ENCODE measurements at places on chromosomes 3 and 15.
A peak's percentile ranks its signal among the peaks of the same experiment; 100 is the strongest.

DNA sequence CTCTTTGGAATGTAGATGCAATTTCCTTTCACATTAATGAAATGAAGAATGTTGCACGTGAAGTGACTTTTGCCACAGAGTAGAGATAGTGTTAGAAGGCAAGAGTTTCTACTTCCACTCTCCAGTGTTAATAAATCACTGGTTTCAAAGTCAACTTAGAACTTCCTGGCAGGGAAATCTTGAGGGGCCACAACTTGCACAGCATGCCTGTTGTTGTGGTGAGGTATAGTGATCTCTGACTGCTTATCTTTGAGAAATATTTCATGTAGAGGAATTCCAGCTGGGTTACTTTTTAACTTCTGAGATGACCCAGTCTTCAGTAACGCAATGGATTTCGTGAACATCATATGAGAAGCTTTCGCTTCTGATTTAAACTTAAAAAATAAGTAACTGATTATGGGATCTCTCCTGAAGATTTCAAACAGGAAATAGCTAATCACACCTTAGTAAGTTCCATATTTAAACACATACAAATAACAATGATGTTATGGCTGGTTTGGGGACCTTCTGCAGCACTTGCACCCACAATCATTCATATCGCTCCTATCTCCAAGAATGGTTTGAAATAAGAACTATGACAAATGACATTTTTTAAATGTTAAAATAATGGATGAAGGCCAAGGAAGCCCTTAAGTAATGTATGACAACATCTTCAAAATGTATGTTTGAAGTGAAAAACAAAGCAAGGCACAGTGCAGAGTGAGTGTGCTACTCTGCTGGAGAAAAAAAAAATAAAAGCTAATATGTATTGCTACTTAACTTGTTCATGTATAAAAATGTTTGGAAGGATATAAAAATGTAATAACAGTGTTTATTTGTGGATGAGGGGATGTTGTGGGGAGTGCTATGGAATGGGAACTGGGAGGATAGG, 726.5 kb upstream of the NECTIN3 start:
- DNase-seq, result no peak

GRCh38 chr15:34588046-34588674, 4.7 kb upstream of the GOLGA8B start:
- DNase-seq, result peak; percentile 81

DNA sequence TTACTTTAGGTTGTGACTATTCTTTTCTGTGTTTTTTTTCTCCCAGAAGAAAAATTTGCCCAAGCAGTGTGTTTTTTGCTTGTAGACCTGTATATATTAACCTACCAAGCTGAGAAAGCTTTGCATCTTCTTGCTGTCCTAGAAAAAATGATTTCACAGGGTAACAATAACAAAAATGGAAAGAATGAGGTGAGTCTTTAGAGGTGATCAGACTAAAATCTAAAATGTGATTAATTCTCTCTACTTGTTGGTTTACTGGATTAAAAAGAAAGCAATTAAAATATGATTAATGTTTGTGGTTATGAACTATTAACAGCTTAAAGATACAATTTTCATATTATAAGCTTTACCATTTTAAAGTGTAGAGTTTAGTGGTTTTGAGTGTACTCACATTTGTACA, 28.2 kb downstream of the CNOT10 start:
- DNase-seq, result no peak

- DNase-seq, result no peak
Measured at GRCh38 chr15:95170561-95171380, 939.4 kb downstream of the MCTP2 start.

- DNase-seq, result no peak
Measured at GRCh38 chr3:45183872-45184262, 37.7 kb upstream of the CDCP1 start.

GRCh38 chr3:61892891-61893290, 331.5 kb downstream of the PTPRG start:
- DNase-seq, result no peak

DNA sequence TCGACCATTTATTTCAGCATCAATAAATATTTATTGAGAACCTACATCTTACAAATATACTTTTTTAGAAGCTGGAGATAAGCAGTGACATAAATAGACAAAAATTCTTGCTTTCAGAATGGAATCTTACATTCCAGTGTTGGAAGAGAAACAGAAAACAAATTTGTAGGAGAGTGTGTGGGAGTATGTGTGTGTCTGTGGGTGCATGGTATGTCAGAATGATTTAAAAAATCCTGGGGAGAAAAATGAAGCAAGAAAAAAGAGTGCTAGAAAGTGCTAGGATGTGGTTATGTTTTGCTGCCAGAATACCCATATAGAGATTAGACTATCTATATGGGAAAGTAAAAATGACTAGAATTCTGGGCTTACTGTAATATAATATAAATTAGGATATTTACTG, 561.7 kb upstream of the SGO1 start:
- no peak for DNase-seq

DNA sequence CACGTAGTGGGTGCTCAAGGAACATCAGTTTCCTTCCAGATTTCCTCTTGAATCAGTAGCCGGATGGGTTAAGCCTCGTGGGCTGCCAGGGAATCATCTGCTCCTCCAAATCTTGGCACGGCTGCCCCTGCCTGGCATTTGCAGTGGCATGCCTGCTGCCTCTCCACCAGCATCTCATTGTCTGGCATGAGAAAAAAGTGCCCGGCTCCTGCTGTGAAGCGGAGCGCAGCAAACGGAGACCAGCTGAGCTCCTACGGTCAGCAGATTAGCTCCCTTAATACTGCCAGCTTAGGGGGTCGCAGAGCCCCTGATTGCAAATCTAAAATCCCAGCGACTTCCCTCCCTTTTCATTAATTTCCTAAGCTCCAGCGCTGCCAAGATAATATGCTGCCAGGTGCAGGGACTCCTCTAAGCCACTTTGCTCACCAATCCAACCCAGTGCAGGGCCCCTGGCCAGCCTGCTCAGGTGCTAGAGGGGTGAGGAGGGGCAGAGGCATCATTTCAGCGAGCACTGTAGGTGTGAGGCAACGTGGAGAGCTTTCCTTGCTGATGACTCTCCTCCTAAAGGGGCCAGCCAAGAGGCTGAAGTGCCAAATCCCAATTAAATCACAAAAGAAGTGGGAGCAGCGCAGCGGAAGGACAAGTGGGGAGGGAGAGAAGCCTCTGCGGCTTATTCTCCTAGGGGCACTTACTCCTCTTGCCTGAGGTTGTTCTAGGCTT, 49.6 kb upstream of the ST8SIA2 start:
- no peak for DNase-seq

DNA sequence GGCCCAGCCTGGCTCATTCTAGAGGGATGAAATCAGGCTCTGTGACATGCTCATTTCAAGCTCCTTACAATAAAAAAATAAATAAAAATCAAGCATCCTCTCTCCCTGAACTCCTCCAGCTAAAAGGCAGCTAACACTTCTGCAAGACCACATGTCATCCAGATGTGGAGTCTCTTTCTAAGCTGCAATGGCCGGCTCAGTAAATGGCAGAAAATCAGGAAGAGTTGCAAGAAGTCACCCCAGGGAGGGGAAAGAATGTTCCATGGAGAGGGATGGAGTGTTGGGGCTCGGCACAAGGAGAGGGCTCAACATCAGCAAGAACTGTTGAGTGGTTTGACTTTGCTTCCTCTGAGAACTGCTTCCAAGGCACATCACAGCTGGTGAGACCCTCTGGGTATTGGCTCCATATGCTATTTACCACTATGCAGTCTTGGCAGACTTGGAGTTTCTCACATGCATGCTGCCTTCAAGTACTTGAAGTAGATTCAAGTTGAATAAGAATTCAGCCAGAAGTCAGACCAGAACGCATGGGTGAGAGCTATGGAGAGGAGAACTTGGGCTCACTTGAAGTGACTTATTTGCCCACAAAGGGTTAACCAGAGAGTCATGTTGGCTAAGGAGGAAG, 689.0 kb downstream of the NTRK3 start:
- no peak for DNase-seq

DNA sequence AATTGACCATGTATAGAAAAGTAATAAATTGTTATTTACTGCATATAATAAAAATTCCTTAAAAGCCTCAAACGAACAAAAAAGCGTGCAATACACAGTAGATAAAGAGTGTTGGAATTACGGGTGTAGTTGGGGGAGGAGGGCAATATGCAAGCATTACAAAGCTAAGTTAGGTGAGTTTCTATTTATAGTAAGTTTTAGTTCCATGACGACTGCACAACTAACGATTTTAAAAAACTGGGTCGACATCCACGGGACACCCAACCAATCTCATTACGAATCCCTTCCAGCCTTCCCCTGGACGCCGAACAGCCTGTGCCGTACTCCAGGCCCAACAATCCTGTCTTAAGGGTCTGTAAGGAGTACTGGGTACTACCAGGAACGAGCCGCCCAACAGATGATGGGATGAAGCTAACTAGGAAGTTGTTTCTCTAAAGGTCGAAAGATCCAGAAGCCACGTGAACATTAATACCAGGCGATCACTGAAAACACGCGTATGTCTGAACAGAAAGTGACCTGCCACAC, 677 bp downstream of the POLQ start:
- no peak for DNase-seq

DNA sequence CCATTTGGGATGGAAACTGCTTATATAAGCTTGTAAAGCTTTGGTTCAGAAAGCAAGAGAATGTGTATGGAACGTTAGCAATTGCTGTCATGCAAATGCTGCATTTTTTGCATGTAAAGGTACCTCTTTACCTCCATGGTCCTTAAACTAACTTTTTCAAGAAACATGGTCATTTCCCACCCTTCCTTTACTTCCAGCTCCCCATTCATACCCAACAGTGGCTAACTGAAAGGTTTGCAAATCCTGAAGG, 84.3 kb downstream of the SMAD3 start:
- DNase-seq, result no peak

- DNase-seq, result peak; percentile 66
Measured at GRCh38 chr15:90095521-90095959, 6.7 kb downstream of the IDH2 start.

- no peak for DNase-seq
Measured at GRCh38 chr3:14451844-14452739, 49.7 kb downstream of the SLC6A6 start.

DNA sequence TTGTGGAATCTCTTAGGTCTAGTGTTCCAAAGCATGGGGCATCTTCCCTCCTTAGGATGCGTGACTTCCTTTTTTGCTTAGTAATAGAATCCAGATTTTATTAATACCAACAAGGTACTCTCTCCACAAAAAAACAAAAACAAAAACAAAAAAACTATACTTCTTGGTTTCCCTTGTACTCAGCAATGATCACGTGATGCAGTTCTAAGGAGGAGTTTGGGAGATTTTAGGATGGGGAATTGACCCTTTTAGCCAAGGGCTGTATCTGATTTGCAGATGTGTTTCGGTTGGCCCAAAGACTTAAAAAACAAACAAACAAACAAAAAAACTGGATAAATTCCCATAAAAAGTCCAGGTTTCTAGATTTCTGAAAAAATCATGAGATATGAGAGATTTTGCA, 12.6 kb upstream of the TMEM108 start:
- DNase-seq, result no peak

GRCh38 chr3:102233881-102234280, 200.9 kb upstream of the ZPLD1 start:
- DNase-seq, result no peak

GRCh38 chr15:73944161-73945129, 18.2 kb downstream of the LOXL1 start:
- DNase-seq, result no peak

DNA sequence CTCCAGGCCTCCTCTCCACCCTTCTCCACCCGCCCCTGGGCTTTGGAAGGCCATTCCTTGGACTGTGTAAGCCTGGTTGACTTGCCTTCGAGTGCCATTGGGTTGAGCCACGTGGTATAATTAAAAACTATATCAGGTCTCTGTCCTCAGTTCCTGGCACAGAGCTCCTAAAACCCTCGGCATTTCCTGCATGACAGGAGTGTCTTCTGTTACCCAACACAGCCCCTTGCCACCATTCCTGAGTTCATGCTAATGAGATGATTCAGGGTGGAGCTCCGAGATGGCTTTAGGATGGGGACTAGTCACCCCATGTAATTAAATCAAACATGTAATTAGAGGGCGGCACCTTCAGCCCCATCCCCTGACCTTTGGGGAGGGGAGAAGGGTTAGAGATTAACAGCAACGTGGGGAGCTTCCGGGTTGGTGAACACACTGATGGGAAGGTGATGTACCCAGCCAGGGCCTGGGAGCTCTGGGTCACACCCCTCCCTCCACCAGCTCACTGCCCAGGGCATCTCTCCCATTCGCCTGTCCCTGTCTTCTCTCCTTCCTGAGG, 256.4 kb downstream of the FAM43A start:
- DNase-seq, result no peak

DNA sequence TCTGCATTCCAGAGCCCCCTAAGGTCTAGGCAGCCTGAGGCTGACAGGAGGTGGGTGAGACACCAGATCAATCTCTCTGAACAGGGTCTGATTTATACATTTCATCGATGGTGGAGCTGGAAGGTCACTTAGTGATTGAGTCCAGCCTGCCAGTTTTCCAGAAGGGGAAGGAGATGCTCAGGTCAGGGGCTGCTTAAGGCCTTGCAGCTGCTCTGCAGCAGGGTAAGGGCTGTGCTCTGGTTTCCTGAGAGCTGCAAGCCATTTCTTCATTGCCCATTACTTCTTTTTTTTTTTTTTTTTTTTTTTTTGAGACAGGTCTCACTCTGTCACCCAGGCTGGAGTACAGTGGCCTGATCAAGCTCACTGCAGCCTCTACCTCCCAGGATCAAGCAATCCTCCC, 10.7 kb downstream of the TADA3 start:
- DNase-seq, result no peak

GRCh38 chr3:140292684-140293083, 357.7 kb downstream of the CLSTN2 start:
- no peak for DNase-seq

DNA sequence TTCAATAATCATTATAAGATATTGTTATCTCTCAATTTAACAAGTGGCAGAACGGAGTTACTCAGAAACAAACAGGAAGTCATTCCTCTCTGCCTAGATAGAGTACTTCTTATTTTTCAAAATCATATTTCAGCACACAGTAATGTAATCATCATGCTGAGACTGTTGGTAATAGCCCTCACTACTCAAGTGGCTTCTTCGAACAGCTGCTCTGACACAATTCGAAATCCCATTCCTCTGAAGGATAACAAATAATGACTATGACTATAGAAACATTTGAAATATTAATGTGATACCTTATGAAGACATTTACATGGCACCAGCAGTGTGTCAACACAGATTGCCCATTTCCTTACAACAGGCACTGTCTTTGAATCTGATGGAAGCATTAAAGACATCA, 1249.8 kb downstream of the NSUN3 start:
- no peak for DNase-seq
